ENCODE measurements at places on chromosomes 5 and 9.

DNA sequence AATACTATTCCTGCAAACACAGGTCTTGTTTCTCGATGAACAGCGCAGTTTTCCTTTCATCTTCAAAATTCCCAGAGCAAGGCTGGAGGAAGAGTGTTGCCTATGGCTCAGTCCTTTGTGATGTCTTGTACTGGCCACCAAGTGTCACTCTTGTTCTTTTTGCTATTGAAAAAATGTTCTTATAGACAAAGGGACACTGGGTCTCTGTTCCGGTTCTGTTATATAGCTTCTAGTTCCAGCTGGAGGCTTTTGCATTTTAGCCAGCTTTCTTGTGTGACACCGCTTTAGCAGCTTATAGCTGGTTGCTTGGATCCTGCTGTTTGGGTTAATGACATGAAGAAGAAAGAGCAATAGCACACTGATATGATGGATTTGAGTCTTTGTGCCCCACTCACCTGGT is 343.7 kb upstream of the KCNN2 start:
- DNase-seq: no peak

DNA sequence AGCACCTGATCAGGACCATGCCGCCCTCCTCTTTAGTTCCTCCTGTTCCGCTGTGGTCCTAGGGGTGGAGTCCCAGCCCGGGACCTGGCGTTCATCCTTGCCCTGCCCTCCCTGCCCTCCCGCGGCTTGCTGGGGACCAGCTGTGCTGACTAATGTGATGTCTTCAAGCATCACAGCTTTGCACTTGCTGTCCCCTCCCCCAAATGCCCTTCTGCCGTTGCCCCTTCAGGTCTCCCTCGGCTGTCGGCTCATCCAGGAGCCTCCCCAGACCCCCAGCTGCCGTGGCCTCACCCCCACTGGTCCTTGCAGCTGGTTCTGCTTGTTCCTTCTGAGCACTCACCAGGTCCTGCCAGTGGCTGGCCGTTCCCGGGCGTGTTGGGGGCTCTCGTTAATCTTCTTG is 19.9 kb downstream of the RXRA start:
- DNase-seq: no peak

GRCh38 chr5:75042522-75042921 is 9.8 kb downstream of the GCNT4 start:
- DNase-seq: no peak

DNA sequence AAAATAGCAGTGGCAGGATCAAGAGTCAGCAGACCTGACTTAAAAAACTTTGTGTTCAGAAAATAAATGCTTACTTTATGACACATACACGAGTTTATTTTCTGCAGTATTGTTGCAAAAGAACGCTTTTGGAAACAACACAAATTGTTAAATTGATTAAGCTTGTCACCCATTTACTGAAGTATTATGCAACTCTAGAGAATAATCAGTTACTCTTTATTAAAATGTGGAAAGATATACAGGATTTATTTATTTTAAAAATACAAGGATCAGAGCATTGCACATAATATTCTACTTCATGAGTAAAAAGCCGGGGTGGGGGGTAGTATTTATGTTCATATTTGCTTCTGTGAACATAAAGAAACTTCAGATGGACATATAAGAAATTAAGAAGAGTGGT is 20.0 kb downstream of the FYB1 start:
- no peak for DNase-seq

- no peak for DNase-seq
These were observed 2.0 kb downstream of the AGPAT2 start for GRCh38 chr9:136685216-136685615.

- no peak for DNase-seq
These were observed 60.7 kb upstream of the ITGA1 start for GRCh38 chr5:52727020-52727419.

DNA sequence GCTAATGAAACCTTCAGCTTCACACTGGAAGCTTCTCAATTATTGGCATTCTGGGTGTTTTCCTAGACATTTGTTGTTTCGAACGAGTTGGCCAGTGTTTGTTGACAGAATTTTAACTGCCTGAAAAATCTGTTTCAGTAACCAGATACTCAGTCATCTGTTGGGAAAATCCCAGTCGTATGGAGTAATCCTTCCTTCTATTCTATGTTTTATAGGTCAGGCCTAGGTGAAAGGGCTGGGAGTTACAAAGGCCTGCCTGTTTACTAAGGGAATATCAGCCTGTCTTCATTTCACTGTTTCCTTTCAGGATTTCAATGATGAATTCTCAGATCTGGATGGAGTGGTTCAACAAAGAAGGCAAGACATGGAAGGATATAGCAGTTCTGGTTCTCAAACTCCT is 59.9 kb downstream of the GRAMD2B start:
- no peak for DNase-seq

- DNase-seq: no peak
These were observed 130.8 kb upstream of the MAN2A1 start for GRCh38 chr5:109558952-109559351.

- no peak for DNase-seq
These were observed 127.3 kb downstream of the STARD4 start for GRCh38 chr5:111385051-111385450.

DNA sequence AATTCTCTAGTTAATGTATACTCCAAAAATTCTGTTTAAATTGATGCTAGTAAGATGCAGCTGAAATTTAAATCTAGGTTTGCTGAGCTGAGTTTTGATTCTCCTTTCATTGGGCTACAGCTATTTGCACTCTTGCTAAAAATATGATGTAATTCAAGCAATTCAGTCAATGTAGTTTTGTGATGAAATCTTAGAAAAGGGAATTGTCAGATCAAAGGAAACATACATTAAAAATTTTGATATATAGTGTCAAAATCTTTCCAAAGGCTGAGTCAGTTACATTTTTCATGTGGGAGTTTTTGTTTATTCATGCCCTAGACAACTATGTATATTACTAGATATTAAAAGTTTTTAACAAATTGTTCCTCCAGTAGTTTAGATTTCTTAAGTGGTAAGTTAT is 334.9 kb upstream of the DAB2 start:
- no peak for DNase-seq

- DNase-seq: no peak
These were observed 101.1 kb downstream of the FGF18 start for GRCh38 chr5:171520300-171521174.

- DNase-seq: no peak
These were observed 31.4 kb upstream of the GDNF start for GRCh38 chr5:37871023-37871815.

GRCh38 chr5:53575101-53575500 is 14.7 kb downstream of the NDUFS4 start:
- no peak for DNase-seq

GRCh38 chr5:179198825-179199224 is 138.7 kb downstream of the ZNF354C start:
- DNase-seq: no peak

- no peak for DNase-seq
These were observed 27.4 kb downstream of the KIAA1191 start for GRCh38 chr5:176334031-176334770.

- DNase-seq: peak; percentile 70
These were observed 530 bp downstream of the BBLN start for GRCh38 chr9:128160603-128160987.

DNA sequence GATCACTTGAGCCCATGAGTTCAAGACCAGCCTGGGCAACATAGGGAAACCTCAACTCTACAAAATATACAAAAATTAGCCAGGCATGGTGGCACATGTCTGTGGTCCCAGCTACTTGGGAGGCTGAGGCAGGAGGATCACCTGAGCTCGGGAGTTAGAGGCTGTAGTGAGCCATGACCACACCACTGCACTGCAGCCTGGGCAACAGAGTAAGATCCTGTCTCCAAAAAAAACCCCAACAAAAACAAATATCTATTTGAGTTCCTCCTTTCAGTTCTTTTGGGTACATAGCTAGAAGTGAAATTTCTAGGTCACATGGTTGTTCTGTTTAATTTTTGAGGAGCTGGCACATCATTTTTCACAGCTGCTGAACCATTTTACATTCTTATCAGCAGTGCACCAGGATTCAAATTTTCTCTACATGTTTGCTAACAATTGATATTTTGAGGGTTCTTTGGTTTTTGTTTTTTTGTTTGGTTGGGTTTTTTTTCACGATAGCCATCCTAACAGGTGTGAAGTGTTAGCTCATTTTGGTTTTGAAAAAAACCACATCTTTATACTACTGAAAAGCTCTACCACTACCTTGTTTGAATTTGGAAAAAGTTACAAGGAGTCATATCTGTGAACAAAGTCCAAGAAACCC is 176.9 kb upstream of the SLC12A2 start:
- DNase-seq: no peak

DNA sequence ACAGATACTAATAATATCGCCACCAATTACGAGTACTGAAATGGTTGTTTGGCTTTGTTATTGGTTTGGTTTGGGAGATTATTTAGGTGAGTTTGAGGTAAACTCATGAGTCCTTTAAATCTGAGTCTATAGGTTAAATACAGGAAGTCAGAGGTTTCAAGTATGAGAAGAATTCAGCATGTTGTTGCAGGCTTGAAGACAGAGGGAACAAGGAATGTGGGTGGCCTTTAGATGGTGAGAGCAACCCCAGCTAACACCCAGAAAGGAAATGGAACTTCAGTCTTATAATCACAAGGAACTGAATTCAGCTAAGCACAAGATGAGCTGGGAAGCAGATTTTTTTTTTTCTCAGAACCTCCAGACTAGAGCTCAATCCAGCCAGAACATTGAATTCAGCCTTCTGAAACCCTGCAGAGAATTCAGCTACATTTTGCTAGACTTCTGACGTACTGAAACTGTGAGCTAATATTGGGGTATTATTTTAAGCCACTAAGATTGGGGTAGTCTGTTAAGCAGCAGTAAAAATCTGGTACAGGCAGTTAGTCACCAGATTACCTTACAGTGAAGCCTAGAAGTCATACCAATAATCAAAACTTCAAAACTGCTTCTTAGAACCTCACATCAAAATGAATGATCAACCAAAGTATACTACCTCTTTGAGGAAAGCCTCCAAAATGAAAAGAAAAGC is 216.0 kb upstream of the PUM3 start:
- no peak for DNase-seq

DNA sequence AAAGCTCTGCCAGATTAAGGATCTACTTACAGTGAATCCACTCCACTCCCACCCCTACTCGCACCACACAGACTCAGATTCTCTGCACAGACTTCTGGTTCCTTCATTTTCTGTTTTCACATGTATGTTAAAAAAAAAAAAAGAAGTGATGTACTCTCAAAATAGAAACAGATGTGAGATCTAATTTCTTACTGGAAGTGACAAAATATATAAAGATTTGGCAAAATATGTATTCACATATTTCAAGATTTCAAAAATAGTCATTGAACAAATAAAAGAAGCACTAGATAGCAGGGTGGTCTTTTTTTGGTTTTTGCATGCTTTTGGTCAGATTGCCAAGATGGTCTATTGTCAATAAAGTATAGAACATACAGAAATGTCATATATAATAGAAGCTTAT is 379.2 kb downstream of the TMEM167A start:
- no peak for DNase-seq

- DNase-seq: no peak
These were observed 67.1 kb upstream of the SNX2 start for GRCh38 chr5:122707796-122708195.

DNA sequence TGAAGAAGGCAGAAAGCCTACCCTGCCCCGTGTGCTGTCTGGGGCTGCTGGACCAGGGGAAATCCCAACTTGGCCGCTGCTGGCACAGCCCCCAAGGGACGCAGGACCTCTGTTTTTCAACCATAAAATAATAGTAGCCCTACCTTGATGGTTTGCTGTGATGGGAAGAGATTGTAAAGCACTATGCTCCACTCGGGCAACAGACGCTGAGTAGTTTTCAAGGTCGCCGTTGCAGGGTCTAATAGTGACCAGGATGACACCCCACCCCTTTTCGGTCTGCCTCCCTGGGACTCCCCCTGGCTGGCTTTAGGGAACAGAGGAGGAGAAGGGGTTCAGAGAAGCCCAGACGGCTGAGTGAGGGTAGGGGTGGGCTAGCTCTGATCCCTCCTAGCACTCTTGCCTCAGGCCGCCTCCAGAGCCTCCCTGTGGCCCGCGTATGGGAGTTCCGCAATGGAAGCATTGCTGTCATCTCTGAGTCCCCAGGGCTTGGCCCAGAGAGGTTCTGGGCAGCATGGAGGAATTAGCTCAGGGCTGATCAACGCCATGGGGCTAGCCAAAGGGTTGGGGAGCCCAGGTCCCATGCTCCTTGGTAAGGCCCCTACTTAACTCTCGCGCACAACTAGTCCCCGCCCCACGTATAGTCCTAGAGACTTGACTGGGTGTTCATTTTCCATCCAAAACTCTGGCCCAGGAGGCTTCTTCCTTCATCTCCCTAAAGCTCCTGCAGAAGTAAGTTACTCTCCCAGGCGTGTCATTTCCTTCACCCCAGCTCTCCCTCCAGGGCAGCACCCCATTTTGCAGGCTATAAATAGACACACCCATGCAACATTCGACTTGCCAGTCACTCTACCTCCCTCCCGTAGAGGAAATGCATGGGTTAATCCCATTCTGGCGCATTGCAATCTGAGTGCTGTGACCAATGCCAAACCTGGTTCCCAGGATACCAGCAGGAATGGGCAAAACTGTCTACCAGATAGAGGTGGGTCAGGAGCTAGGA is 1.1 kb upstream of the IRF1 start:
- DNase-seq: peak; percentile 41

DNA sequence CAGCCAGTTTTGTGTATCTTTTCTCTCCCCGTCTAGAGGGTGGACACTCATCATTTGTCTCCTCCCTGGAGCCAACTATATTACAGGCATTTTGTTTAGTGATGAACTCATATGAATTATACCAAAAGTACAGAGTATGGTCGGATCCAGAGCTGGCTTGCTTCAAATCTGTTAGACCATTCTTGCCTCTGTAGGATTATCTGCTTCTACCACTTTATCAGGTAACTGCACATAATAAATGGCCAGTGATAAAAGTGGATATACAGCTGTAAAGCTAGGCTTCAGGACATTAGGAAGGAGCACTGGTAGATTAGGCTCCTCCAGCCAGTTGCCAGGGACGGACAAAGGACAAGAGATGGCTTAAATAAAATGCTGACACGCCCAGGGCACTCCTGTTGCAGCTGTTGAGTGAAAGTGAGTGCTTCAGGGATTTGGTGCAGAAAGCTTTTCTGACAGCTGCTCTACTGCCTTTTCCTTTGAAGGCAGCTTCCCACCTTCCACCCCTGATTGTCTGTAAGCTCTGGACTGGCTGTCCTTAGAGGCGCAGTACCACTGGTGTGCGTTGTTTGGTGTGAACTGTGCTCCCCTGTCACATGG is 259.2 kb downstream of the PDZD2 start:
- no peak for DNase-seq

DNA sequence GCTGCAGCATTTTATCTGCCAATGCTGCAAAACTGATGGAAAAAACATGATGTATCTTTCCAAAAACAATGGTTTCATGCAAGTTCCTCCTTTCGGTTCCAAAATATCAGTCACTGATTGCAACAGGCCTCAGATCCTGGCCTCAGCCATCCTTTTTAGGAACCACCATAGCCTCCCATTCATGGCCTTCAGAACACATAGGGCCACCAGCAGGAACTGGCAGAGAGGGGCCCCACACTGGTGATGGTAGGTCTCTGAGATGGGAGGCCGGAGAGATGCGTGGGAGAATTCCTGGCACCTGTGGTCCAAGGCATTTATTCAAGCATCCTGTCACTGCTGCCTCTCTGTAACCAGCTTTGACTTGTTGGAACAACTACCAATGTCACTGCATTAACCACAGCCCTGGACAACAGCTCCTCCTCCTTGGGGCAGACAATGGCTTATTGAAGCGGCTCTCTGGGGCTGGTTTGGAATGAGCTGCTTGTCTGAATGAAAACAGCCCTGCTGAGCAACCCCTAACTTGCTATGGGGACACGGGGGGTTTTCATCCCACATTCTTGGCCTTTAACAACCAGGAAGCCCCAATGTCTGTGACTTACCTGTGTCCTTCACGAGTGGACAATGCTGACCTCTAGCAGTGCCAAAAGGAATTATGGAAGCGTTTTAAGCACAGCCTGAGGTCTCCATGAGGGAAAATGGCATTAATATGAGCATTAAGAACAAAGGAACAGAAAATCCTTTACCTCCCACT is 108.1 kb downstream of the LHFPL2 start:
- no peak for DNase-seq
